ENCODE measurements at places on chromosomes 1 and 21. TPM values are rescaled to one million over a fixed set of nuclear protein-coding genes. Genes with fewer than 3 reads are reported as not detected.

DNA sequence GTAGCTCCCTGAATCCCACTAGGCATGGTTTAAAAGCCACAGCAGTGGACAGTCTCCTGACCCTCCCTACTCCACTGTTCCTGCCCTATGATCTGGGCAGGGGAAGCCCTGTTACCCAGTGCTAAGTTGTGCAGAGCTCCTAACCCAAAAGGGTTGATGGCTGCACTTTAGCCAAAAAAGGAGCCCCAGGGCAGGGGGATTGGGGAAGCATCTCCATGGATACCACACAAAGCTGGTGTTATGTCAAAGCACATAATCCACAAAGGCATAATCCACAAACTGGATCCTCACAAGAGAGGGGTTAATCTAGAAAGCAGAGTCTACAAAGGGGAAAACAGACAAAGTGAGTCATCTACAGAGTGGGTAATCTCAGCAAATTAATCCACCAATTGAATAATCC is 5.7 kb downstream of the RSPO1 start:
- H3K27ac ChIP-seq, result no peak overlapping the region
- H3K4me3 ChIP-seq, result no peak overlapping the region
- no peak for DNase-seq
- H3K27me3 ChIP-seq, result peaks cover 12% of the 10 kb centered on the region

DNA sequence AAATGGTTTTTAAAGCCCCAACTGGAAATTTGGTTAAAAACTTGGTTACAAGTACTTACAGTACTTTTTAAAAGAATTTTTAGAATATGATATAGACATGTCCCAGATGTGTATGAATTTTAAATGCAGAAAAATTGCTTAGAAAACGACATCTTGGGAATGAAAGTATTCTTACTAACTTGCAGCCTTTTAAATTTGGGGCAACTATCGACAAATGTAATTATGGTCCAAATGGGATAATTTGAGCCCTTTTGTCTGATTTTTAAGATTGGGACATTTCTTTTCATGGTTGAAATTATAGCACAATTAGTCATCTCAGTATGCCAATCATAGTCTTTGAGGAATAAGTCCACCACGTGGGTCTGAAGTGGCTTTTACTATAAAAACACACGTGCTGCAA is 43.2 kb upstream of the MTR start:
- H3K27ac ChIP-seq, result no peak overlapping the region
- H3K27me3 ChIP-seq, result no peaks in the 10 kb centered on the region

DNA sequence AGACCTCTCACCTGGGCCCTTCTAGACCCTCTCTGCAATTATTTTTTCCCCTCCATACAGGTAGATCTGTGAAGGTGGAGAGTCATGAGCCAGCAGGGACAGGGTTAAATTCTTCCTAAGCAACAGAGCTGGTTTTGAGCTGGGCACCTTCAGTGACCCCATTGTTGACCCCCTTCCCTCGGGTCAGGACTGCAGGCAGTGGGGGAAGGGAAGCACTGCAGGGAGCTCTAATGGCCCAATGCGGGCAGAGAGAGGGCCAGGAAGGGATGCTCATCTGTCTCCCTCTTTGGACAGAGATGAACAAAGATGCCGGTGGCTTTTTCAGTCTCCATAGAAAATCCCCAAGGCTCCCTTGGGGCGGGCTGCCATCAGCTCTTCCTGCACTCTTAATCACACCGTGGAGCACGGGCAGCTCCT is 21.4 kb downstream of the SOX13 start:
- H3K27me3 ChIP-seq, result no peaks in the 10 kb centered on the region
- H3K4me1 ChIP-seq, result peaks cover 4% of the 10 kb centered on the region
- no peak for DNase-seq
- no peak overlapping the region for H3K4me3 ChIP-seq
- H3K27ac ChIP-seq, result no peak overlapping the region

DNA sequence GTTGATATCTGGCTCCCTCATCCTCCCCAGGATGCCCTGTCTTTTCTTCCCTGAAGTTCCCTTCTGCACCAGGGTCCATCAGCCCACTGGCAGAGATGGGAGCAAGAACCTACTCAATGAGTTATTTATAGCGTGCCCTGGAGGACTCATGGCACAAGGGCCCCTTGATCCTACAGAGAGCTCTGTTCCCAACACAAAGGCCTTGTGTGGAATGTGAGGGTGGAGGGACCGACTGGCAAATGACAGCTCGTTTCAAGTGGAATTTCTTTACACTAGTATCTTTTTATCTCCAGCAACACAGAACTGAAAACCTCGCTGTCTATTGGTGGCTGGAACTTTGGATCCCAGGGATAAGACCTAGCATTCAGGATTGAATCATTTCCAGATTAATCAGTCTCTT is 22.4 kb downstream of the CHI3L2 start:
- no peak overlapping the region for H3K4me3 ChIP-seq
- H3K4me1 ChIP-seq, result no peaks in the 10 kb centered on the region
- H3K36me3 ChIP-seq, result no peaks in the 10 kb centered on the region
- H3K27me3 ChIP-seq, result no peaks in the 10 kb centered on the region

GRCh38 chr1:156868341-156868740 is 7.7 kb downstream of the NTRK1 start:
- DNase-seq, result no peak
- H3K36me3 ChIP-seq, result no peaks in the 10 kb centered on the region
- H3K4me3 ChIP-seq, result no peak overlapping the region
- no peaks in the 10 kb centered on the region for H3K4me1 ChIP-seq
- no peaks in the 10 kb centered on the region for H3K27me3 ChIP-seq
- no peak overlapping the region for H3K27ac ChIP-seq

GRCh38 chr21:34126691-34127090 is 53.3 kb downstream of the MRPS6 start:
- H3K4me1 ChIP-seq, result peaks cover 36% of the 10 kb centered on the region
- H3K27ac ChIP-seq, result peak overlapping the region; percentile 91
- no peaks in the 10 kb centered on the region for H3K27me3 ChIP-seq
- no peak overlapping the region for H3K4me3 ChIP-seq

DNA sequence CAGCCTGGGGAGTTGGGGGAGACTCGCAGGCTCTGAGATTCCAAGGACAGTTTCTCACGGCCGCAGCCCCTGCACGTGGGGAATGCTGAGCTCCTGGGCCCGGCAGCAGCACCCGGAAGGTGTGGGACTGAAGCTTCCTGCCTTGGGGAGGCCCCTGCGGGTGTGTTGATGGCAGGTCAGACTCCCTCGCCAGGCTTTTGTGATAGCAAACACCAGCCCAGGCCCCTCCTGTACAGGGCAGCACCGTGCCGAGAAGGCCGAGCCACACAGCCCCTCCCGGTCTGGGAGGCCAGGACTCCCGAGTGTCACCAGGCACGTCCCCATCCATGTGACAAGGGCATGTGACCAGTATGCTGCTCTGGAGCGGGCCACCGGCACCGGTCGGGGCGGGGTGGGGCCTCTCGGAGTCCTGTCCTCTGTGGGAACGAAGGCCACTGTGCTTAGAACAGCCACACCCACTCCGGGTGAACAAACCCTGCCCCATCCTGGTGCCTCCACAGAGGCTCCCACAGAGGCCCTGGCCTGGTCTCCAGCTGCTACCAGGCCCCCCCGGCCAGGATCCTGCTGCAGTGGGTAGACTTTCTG is 31.1 kb upstream of the ARHGEF16 start:
- H3K4me3 ChIP-seq, result no peak overlapping the region
- H3K27me3 ChIP-seq, result no peaks in the 10 kb centered on the region
- H3K36me3 ChIP-seq, result peaks cover 43% of the 10 kb centered on the region
- peak overlapping the region; percentile 77 for H3K27ac ChIP-seq
- peak; percentile 87 for DNase-seq
- peaks cover 43% of the 10 kb centered on the region for H3K4me1 ChIP-seq

GRCh38 chr1:30847358-30847972 is 61.1 kb downstream of the SDC3 start:
- H3K36me3 ChIP-seq, result no peaks in the 10 kb centered on the region
- DNase-seq, result peak; percentile 29
- no peak overlapping the region for H3K27ac ChIP-seq
- H3K27me3 ChIP-seq, result no peaks in the 10 kb centered on the region
- H3K4me1 ChIP-seq, result no peaks in the 10 kb centered on the region

GRCh38 chr1:11784256-11784992 is 21.3 kb downstream of the MTHFR start:
- peak overlapping the region; percentile 51 for H3K27ac ChIP-seq
- H3K4me3 ChIP-seq, result no peak overlapping the region
- no peaks in the 10 kb centered on the region for H3K36me3 ChIP-seq
- no peak for DNase-seq
- H3K27me3 ChIP-seq, result no peaks in the 10 kb centered on the region

DNA sequence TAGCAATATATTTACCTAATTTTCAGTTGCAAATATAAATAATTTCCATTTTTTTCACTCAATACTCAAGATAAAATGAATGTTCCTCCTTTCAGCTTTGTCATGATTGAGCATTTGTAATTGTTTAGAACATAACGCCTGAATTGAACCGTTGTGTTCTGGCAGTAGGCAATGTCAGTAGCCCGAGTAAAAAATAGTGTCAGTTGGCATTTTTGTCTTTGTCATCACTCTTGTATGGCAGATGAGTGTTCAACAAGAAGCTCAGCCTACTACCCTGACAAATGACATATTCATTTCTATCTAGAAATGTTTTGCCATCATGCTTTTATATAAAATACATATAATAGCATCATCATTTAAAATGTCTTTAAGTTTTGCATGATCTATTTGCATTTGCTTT is 691.4 kb upstream of the NCAM2 start:
- H3K27me3 ChIP-seq, result no peaks in the 10 kb centered on the region
- no peaks in the 10 kb centered on the region for H3K4me1 ChIP-seq
- DNase-seq, result no peak
- no peak overlapping the region for H3K4me3 ChIP-seq
- H3K27ac ChIP-seq, result no peak overlapping the region

DNA sequence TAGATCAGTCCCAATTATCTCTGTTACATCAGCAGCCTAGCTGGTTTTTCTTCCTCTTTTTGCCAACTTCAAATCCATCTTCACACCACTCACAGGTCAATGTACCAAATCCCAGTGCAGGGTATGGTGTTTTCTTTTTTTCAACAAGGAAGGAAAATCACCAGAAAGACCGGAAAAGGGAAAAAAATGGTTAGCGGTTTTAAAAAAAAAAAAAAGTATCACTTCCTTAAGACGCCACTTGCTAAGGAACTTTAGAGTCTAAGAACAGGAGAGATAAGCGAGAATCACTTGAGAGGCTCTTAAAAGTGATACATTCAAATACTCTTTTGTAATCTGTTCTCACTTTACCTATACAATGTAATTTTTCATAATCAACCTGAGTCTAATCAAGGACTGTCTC is 3.1 kb upstream of the OR10J1 start:
- H3K27ac ChIP-seq, result no peak overlapping the region
- H3K27me3 ChIP-seq, result no peaks in the 10 kb centered on the region
- DNase-seq, result no peak
- H3K4me1 ChIP-seq, result no peaks in the 10 kb centered on the region
- no peak overlapping the region for H3K4me3 ChIP-seq

DNA sequence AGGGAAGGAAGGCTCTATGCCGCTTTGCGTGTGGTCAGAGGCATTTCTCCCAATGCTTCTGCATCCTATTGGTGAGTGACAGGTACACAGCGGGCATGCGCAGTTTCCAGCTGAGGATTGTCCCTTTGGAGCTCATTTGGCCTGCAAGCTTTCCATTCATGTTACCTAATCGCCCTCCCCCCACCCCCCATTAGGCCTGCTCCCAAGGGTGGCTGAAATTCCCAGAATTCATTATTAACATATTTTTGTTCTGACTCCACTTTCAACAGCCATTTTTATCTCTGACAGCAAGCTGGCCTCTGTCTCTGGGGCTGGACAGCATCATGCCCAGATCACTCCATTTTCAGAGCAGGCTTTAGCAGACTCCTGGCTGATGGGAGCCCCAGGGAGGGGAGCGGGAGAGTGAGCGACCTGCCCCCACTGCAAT is 25.6 kb downstream of the MIS18A start:
- no peak overlapping the region for H3K4me3 ChIP-seq
- H3K4me1 ChIP-seq, result peaks cover 35% of the 10 kb centered on the region
- no peak for DNase-seq
- H3K27ac ChIP-seq, result no peak overlapping the region
- H3K36me3 ChIP-seq, result no peaks in the 10 kb centered on the region

The CCDC185 gene
- total RNA-seq, result not detected

The CELA2A gene
- not detected for total RNA-seq

The PAQR6 gene
- not detected for total RNA-seq

The ROR1 gene
- 115 TPM for total RNA-seq

The PTAFR gene
- total RNA-seq, result 13.1 TPM

The RHBDL2 gene
- total RNA-seq, result not detected

The RGS18 gene
- 3.0 TPM for total RNA-seq

The HMCN1 gene
- total RNA-seq, result 61.7 TPM

The RXRG gene
- total RNA-seq, result not detected

The EPHB2 gene
- total RNA-seq, result 3.2 TPM

The ETV3L gene
- not detected for total RNA-seq

Measured in ascending aorta (tissue), 2 donors.